Omental fat pad (tissue), 4 donors: ENCODE measurements at places on chromosomes 4 and X. TPM values are rescaled to one million over a fixed set of nuclear protein-coding genes. Genes with fewer than 3 reads are reported as not detected.

GRCh38 chr4:52837716-52838558 is 24.2 kb upstream of the RASL11B start:
- no peak for DNase-seq

DNA sequence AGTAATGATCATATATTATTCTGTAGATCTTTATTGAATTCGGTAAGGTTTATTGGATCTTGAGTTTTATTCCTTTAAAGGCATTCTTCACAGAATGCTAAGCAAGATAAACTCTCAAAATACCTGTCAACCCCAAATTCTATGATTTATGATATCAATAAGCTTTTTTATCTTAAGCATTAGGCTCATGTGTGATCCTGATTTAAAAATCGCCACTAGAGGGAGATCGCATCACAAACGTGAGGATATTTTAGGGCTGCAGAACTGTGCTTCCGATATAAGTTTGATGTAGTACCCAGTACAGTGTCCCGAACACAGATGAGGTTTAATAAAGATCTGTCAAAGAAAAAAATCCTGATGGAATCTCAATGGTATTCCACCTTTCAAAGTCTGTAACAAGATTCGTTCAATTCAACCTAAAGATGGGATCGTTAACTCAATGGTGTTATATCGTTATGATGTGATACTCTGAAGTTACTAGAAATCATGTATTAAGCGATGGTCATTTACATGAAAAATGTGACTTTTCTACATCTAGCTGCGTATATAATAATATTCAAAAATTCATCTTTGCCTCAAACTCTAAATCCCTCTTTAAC is 169.0 kb downstream of the CORIN start:
- DNase-seq, result no peak

DNA sequence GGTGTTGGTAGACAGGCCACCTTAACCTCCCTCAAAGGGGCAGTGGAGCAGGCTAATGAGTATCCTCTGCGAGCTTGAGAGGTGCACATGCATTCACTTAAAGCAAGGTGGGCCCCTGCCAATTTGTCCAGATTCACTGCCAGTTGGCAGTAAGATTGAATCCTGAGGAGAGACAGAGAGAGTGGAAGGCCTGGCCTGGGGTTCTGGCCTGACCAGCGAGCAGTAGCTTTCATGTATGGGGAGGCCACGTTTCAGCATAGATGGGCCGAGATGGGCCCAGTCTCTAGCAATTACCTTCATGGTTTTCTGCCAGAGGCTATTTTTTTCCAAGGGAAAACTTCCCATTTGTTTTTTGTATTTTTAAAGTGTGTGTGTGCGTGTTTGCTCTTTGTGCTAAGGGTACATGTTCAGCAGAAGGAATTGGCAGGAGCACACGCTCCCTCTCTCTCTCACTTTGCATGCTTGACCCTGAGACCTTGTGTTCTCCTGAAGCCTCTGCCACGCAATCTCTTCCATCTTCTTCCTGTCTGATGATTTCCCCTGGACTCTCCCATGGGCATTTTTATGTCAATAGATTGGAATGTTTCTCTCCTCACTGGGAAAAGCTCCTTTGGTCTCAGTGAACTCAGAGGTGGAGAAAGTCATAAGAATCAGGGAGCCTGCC is 215.8 kb upstream of the SFRP2 start:
- DNase-seq, result no peak

GRCh38 chrX:19798423-19798822 is 89.0 kb downstream of the SH3KBP1 start:
- DNase-seq, result no peak

Gene KLF8
- total RNA-seq, result 12.1 TPM

- peak; percentile 100 for DNase-seq
Observed at GRCh38 chrX:65595460-65595876, 60.9 kb upstream of the LAS1L start.

Gene MAEA
- 71.2 TPM for total RNA-seq

Gene MXRA5
- total RNA-seq, result 0.75 TPM

GRCh38 chr4:184331268-184331995 is 113.8 kb upstream of the ENPP6 start:
- DNase-seq, result no peak

DNA sequence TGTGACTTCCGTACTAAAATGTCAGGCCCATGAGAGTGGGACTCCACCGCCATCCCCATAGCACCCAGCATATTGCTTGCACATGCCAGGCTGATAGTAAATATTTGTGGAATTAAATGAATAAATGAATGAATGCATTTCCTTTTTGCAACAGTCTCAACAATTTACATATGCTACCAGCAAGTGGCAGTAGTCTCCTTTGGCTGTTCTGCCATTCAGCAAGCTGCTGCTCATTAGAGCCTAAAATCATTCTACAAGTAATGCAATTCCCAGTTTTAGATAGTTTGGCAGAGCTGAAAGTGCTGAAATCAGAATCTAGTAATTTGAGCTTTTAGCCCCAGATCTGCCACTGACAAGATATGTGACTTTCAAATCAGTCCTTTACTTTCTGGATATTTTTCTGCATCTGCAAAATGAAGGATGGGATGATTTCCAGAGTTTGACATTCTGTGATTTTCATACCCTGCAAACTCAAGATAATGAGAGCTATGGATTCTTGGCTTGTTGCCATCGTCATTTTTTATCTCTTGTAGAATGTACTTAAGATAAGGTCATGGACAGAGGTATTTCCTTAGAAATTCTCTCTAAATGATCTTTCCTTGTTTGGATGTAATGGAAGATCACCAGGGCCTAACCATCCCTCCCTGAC is 35.7 kb upstream of the INTS6L start:
- no peak for DNase-seq

DNA sequence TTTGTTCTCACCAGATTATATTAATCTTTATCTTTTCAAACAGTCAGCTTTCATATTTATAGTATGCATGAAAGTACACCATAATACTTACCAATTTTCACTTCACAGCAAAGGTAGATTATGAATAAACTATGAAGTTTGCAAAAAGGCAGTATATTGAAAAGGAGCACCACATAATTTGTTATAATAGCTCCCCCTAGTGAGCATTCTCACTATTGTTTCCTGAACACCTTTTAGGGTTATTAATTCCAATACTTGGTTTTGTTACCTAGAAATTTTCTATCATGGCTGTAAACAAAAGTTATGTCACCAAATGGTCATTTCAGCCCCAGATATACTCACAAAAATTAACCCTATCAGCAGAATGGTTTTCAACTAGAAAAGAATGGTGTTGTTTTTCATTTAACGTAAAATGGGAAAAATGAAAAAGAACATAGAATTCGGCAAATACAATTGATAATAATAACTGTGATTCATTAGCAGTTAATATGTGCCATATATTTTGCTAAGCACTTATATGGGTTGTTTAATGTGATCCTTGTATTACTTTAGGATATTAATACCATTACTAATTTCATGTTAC is 30.2 kb upstream of the NKX6-1 start:
- no peak for DNase-seq

DNA sequence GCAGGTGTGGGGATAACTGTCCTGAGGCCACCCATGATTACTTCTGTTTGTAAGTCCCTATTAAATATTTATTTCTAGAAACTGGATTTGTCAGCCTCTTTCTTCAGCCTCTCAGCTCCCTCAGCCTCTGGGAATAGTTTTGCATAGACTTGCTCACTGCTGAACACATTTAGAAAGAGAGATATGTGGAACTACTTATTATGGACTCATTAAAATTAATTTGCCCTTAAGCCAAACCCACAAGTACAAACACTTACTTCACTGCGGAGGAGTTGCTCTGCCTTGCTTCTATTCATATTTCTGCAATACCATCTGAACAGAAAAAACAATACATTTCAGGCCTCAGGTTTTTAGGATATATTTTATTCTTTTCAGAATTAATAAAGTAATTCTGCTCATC is 22.4 kb upstream of the TXK start:
- no peak for DNase-seq
